ENCODE measurements at places on chromosomes 4 and X.

DNA sequence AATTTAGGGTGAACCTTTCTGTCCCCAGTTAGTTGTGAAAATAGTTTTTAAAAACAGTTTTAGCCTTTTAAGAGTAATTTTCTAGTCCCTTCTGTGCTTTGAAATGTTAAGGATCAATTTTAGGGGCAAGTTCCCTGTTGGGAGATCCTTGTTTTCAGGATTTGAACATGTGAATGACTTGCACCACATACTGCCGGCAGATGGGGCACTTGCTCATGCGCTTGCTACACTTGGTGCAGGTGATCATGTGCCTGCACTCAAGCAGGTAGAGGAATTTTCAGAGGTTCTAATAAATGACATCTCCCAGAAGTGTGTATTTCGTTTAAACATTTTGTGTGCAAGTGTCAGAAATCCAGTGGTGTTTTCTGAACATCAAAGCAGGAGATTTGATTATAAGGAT is 195.9 kb downstream of the CHM start:
- DNase-seq: no peak

GRCh38 chr4:147724468-147725201 is 7.3 kb upstream of the ARHGAP10 start:
- DNase-seq: no peak

GRCh38 chr4:180028682-180029081 is 2214.5 kb upstream of the TENM3 start:
- DNase-seq: no peak

GRCh38 chrX:103782640-103783039 is 6.0 kb downstream of the PLP1 start:
- no peak for DNase-seq

- no peak for DNase-seq
Observed at GRCh38 chr4:168269896-168270295, 48.7 kb downstream of the DDX60 start.

GRCh38 chr4:139557556-139558110 is 1.6 kb upstream of the SETD7 start:
- no peak for DNase-seq

DNA sequence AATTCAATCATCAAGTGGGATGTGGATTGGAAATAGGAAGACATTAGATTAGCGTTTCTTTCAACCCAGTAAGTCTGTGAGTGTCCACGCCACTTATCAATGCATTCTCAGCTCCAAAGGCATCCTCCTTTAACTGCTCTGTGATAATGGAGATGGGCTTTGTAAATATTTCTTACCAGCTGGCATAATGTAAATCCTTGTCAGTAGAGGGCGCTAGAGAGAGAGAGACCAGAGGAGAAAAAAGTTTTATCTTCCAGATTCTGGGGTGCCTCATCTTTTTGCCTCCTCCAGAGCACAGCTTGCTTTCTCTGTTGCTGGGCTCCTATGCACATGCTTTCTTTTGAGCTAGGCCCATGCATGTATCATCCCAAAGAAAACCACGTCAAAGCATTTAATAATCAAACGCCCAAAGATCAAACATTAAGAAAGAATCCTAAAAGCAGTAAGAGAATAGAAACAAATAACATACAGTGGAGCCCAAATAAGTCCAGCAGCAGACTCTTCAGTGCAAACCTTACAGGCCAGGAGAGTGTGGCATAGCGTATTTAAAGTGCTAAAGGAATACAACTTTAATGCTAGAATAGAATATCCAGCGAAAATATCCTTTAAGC is 9.6 kb upstream of the MTMR1 start:
- DNase-seq: no peak

DNA sequence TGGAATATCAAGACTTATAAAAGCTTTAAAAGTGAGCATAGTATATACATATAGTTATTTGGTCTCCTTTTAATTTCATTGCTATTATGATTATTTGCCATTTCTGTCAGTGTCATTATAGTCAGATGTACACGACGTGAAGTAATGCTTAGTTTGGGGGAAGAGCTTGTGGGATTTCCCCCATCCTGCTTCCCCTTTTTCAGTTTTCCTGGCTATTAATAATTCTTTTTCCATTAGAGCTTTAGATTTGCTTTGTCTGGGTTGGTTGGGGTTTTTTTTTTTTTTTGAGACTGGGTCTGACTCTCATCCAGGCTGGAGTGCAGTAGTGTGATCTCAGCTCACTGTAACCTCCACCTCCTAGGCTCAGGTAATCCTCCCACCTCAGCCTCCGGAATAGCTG is 5.4 kb downstream of the ABCE1 start:
- no peak for DNase-seq

GRCh38 chrX:124440695-124441094 is 94.3 kb downstream of the SH2D1A start:
- DNase-seq: no peak

GRCh38 chrX:128634754-128635153 is 582.6 kb upstream of the ACTRT1 start:
- DNase-seq: no peak

- DNase-seq: no peak
Observed at GRCh38 chr4:144685911-144686310, 40.0 kb downstream of the HHIP start.
